ENCODE measurements at places on chromosomes 4 and X.

DNA sequence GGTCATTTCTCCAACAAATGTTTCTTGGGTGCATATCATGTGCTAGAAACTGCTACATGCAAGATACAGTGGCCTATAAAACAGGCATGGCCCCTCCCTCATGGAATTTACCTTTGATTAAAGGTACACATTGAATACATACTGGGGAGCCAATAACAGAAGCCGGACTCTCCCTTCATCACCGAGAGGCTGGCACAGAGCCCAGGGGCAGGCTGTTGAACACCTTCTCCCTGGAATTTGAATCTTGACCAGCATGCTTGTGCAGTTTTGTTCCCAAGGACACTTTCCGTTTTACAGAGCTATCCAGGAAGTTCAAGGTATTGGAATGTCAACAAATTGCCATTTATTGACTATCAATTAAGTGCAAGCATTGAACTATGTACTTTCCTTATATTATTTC is 33.2 kb downstream of the PPARGC1A start:
- no peak for DNase-seq

GRCh38 chr4:35975617-35976355 is 268.5 kb downstream of the ARAP2 start:
- DNase-seq = no peak

- DNase-seq = no peak
Observed at GRCh38 chr4:163372029-163372428, 28.3 kb downstream of the NPY5R start.

DNA sequence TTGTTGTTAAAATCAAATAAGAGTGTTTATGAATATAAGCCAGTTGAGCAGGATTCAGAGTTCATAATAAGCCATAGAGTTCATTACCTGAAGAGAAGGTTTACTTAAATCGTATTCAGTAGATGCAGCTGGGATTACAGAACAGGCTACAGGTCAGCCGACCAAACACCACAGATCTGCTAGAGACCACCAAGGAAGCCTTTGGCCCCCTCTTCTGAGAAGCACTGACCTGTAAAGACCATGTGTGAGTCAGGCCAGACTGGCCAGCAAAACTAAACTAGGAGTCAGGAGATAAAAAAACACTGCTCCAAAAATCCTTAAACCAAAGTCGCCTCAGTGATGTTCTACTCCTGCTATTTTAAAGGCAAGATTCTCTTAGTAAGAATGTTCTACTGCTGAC is 1125.5 kb downstream of the FAT4 start:
- DNase-seq = no peak

DNA sequence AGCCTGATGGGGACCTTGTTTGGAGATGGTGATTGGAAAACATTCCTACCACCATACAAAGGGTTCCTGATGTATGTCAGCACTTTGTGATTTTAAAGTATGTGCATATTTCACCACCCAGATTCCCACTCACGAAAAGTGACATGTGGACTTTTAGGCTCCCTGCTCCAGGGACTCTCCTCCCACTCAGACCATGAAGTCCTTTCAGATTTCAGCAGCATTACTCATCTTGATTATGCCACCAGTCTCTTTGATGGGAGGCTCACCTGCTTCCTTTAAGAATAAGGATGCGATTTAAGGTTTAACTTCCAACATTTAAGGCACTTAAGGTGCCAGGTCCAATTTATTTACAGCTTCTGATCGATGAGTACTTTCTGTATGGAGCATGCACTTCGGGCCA is 204.4 kb downstream of the PPARGC1A start:
- no peak for DNase-seq

DNA sequence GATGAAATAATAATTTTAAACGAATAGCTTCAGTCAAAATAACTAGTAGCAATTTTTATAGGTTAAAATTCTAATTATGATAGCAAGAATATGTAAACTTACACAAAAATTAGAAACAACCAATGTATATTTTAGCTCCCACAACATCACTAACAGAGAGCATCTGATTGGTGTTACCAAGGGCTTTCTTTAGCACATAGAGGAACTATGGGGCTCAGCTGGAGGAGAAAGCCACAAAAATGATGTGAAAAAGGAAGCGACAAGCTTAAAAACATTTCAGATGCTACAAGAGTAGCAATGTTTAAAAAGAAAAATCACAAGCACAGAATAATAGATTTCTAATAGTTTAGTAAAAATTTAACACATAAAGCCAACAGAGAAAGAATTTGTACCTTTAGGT is 56.3 kb downstream of the ATP8A1 start:
- DNase-seq = no peak

- DNase-seq = no peak
Observed at GRCh38 chrX:37692918-37693317, 7.3 kb downstream of the XK start.

DNA sequence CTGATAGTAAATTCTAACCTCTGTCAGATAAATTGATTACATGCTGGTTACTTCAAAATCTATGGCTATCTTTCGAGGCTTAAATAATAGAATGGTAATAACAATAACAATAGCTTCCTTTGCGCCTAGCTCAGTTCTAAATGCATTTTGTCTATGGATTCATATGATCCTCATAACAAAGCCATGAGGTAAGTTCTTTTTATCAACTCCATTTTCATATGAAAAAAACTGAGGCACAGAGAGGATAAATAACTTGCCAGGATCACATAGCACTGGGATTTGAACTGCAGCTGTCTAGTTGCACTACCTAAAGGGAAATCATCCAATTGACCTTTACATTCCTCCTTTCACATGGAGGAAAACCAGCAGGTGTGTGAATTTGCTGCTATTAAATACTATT is 108.6 kb upstream of the ARX start:
- no peak for DNase-seq

GRCh38 chr4:6939761-6940743 is 30.4 kb downstream of the TBC1D14 start:
- DNase-seq = no peak

DNA sequence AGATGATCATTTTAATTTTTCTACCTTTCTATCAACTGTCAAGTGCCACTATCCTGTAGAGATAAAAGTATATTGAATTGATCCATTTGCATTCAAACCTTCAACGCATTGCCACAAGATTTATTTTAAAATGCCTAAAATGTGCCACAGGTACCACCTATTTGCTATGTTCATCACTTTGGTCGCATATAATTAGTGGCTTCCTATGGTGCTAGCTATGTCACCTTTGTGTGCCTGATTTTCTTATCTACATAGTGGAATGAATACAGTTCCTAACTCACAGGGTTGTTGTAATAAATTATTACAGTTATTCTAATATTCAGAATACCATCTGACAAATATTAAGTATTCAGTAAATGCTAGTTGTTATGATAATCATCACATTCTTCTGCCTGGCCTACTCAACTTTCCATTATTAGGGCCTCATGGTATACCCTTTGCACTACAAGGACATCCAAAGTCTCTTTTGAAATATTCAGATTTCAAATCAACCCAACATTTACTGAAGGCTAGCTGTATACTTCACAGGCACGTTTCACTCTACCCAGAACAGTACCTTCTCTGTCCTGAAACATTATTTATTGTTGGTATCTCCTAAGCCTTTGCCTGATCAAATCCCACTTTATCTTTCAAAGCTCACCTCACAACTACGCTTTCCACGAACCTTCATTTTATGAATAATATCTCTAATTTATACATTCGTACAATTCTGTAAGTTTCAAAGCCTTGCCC is 62.4 kb downstream of the ANXA10 start:
- DNase-seq = no peak

DNA sequence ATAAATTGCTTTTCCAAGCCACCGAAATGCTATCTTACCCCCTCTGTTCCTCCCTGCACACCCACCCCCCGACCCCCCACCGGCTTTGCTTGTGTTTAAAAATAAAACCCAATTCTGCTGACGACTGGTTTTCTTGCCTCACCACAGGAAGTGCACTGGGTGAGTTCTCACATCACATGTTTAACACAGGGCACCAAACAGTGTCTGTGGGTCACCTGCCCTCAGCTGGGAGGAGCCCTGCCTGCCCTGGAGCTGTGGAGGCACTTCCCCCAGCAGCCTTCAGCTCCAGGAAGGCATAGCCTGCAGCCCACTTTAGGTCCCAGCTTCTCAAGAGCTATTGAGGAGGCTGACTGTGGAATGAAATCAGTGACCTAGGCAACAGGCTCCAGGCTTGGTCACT is 8.8 kb downstream of the TMEM255A start:
- peak; percentile 62 for DNase-seq

DNA sequence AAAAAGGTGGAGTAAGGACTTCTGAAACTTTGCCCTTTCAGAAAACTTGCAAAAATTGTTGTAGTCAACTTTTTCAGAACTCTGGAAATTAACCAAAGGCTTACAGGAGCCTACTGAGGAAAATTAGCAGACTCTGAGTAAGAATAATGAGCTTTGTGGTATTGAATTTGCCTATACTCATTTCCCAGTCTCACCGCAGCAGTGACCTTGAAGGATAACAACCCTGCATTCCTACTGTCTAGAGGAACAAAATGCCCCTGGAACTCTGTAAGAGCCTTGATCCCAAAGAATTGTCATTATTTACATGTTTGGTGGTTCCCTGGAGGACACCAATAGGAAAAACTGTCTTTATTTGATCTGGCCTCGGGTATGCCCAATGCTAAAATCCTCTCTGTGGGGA is 57.9 kb downstream of the MND1 start:
- no peak for DNase-seq

DNA sequence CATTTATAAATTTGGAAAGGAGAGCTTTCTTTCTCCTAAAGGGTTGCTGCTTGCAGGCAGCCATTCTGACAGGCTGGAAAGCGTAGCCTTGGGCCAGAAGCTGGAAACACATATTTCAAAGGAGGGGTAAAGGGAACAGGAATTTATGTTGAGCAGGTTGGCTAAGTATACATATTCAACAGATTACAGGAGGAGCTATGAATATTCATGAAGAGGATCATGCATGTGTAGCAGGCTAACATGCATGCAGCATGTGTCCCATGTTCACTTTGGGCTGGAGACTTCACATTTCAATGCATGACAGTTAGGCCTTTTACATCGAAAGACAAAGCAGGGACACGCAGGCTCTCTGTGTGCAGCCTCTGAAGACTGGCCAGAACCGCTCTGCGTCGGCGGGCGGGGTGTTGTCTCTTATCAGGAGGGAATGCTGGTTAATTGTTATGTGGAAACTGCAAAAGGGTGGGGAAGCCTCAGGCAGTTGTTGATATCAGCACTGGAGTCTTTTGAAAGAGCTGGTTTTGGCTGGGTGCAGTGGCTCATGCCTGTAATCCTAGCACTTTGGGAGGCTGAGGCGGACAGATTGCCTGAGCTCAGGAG is 31.5 kb downstream of the CASP3 start:
- DNase-seq = no peak

DNA sequence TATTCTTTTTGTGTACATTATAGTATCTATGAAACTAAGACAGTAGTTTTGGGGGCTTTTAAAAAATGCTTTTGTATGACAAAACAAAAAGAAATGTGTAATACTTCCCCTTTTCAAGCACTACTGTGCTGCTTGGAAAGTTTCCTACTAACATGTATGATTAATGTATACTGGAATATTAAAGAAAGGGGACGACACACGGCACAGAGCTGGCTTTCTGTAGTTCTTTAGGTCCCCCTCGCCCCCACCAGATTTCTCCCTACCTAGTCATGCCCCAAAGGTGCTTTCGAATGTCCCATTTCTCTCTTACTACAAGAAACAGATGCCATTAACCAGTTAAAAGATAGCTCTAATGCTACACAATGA is 1.6 kb upstream of the AP1S2 start:
- no peak for DNase-seq

GRCh38 chr4:26369581-26369980 is 48.8 kb downstream of the RBPJ start:
- no peak for DNase-seq
